Astrocyte of the spinal cord (primary cell): ENCODE measurements at places on chromosomes 1 and 21.

GRCh38 chr1:229508823-229509337, 739 bp upstream of the NUP133 start:
- DNase-seq = no peak

DNA sequence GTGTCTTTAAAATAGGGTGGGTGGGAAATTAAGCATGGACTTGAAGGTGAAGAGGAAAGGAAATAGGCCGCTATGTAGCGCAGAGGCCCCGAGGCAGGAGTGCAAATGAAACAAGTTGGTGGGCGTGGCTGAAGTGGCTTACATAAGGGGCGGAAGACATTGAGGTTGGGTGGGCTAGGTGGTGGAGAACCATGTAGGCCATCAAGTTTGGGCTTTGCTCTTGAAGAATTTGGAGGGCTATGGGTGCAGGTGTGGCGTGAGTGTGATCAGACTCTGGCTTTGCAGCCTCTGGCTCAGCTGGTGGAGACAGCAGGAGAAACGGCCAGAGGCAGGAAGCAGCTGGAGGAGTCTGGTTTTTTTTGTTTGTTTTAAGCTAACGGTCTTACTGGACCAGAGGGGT, 6.7 kb downstream of the SLFNL1 start:
- DNase-seq = no peak

GRCh38 chr1:207191776-207192175, 87.7 kb downstream of the C4BPA start:
- DNase-seq = no peak

GRCh38 chr1:201780952-201781351, 48.0 kb upstream of the IPO9 start:
- DNase-seq = no peak

GRCh38 chr1:179105393-179105792, 23.5 kb downstream of the TOR3A start:
- DNase-seq = no peak

DNA sequence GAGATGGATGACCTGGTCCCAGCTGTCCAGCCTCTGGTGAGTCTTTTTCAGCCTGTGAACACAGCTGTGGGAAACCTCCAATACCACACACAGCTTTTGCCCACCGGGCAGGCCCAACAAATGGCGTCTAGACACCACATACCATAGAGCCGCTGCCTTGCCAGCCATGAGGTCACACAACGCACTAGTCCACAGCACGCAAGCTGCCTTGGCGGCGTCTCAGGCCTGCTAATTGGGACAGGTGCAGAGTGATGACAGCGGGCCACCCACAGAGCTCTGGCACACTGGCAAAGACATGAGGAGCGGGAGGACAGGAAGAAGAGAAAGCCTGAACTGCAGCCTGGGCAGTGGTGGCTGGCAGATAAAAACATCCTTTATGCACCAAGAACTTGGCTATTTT, 125.5 kb downstream of the ADAMTS1 start:
- peak; percentile 27 for DNase-seq

- DNase-seq = no peak
These were observed 20.0 kb downstream of the ADAMTS5 start for GRCh38 chr21:26946744-26947446.

GRCh38 chr1:16017461-16018303, at the start of gene HSPB7:
Gene HSPB7 (minus strand): TSS chr1:16018043. CDS start chr1:16017963, 80 bp downstream.
- DNase-seq = peak; percentile 30

- no peak for DNase-seq
These were observed 12.1 kb downstream of the INKA2 start for GRCh38 chr1:111727056-111727455.

DNA sequence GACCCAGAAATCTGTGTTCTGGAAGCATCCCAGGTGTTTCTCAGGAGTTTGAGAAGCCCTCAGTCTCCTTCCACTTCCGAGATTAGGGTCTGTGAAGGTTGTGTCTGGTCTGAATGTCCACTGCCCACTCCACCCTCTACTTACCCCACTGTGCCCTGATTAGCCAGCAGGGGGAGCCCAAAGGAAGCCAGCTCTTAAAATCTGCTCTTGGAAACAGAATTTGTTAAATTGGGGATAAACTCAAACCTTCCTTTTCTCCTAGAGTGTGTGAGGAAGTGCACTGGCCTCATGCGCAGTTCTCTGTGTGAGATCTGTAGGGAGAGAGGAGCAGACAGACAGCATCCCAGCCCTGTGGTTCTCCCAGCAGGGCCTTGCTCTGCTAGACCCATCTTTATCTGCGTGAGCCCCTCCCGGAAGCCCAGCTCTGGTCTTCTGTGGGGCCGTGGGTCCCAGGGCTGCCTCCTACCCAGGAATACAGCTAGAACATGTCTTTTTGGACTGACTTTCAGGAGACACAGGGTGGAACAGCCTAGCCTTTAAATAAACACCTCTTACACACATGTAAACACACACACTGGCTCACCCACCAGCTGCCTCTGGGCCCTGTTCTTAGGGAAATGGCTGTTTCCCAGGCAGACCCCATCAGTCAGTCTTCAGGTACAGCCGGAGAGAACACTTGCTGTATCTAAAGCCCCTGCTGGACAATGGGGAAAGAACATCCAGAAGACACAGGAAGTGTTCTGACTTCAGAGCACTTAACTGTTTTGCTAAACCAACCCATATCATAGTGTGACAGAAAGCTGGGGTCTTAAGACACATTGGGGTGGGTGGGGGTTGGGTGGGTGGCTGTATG, 52.2 kb downstream of the SMYD2 start:
- DNase-seq = peak; percentile 68

GRCh38 chr1:240244968-240245628, 153.4 kb downstream of the FMN2 start:
- DNase-seq = peak; percentile 46
